ENCODE measurements at places on chromosomes 4 and X. TPM values are rescaled to one million over a fixed set of nuclear protein-coding genes. Genes with fewer than 3 reads are reported as not detected.

DNA sequence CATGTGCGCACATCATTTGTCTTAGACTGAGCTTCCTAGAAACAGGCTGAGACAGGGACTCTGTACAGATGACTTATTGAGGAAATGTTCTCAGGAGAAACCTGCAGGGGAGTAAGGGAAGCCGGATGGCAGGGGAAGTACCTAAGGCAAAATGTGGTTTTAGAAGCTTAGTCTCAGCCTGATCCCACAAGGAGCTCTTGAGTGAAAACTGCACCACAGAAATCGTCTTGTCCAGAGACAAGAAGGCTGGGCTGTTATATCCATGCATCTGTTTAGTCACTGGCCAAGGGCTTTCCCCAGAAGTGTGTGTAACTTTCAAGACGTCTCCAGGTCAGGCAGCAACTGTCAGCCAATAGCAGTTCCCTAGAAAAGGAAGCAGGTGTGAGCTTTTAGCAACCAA lies 86.0 kb downstream of the FUNDC1 start:
- H3K4me1 ChIP-seq: no peaks in the 10 kb centered on the region
- no peaks in the 10 kb centered on the region for H3K36me3 ChIP-seq
- H3K4me3 ChIP-seq: no peak overlapping the region
- H3K27ac ChIP-seq: no peak overlapping the region

The MAGEB10 gene
- total RNA-seq: not detected

The MID1 gene
- 30.5 TPM for total RNA-seq

- H3K36me3 ChIP-seq: no peaks in the 10 kb centered on the region
- peak overlapping the region; percentile 84 for H3K27ac ChIP-seq
- peak; percentile 67 for DNase-seq
- H3K4me1 ChIP-seq: peaks cover 50% of the 10 kb centered on the region
Measured at GRCh38 chr4:184347251-184348239, 126.8 kb downstream of the IRF2 start.

GRCh38 chrX:11099465-11099864 lies 11.7 kb upstream of the HCCS start:
- no peaks in the 10 kb centered on the region for H3K27me3 ChIP-seq
- H3K36me3 ChIP-seq: no peaks in the 10 kb centered on the region
- no peaks in the 10 kb centered on the region for H3K4me1 ChIP-seq

DNA sequence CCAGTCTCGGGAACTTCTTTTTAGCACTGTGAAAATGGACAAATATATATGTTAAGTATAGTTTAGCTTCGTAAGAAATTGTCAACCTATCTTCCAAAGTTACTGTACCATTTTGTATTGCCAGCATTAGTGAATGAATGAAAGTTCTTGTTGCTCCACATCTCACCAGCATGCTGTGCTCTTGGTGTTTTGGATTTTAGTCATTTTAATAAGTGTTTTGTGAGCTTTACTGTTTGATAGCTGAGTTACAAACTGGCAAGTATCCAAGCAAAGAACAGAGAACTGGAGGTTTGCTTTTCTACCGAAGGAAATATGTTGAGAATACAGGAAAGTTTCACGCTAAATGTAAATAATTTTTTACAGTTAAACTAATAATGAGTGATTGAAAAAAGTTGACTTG lies 33.0 kb downstream of the SNCA start:
- H3K4me1 ChIP-seq: no peaks in the 10 kb centered on the region
- DNase-seq: no peak
- H3K27ac ChIP-seq: no peak overlapping the region
- H3K27me3 ChIP-seq: no peaks in the 10 kb centered on the region
- H3K36me3 ChIP-seq: no peaks in the 10 kb centered on the region
- H3K4me3 ChIP-seq: no peak overlapping the region

The PRR32 gene
- total RNA-seq: not detected

The EREG gene
- total RNA-seq: 1.1 TPM

The CCKAR gene
- not detected for total RNA-seq

- H3K4me1 ChIP-seq: peaks cover 8% of the 10 kb centered on the region
- no peak overlapping the region for H3K27ac ChIP-seq
- no peak overlapping the region for H3K4me3 ChIP-seq
- H3K27me3 ChIP-seq: no peaks in the 10 kb centered on the region
- no peaks in the 10 kb centered on the region for H3K36me3 ChIP-seq
- no peak for DNase-seq
Measured at GRCh38 chr4:40506066-40506465, 123.6 kb downstream of the RBM47 start.

GRCh38 chrX:33129607-33130006 lies 81.7 kb downstream of the DMD start:
- no peaks in the 10 kb centered on the region for H3K36me3 ChIP-seq
- H3K27me3 ChIP-seq: no peaks in the 10 kb centered on the region
- no peaks in the 10 kb centered on the region for H3K4me1 ChIP-seq
- H3K4me3 ChIP-seq: no peak overlapping the region
- no peak for DNase-seq

The SPANXN2 gene
- not detected for total RNA-seq

- no peaks in the 10 kb centered on the region for H3K27me3 ChIP-seq
- H3K27ac ChIP-seq: no peak overlapping the region
- no peaks in the 10 kb centered on the region for H3K36me3 ChIP-seq
- no peak for DNase-seq
- H3K4me3 ChIP-seq: no peak overlapping the region
Measured at GRCh38 chr4:166426300-166426863, 553.3 kb downstream of the TLL1 start.

- no peaks in the 10 kb centered on the region for H3K36me3 ChIP-seq
- no peak for DNase-seq
- H3K4me1 ChIP-seq: peaks cover 20% of the 10 kb centered on the region
- no peak overlapping the region for H3K27ac ChIP-seq
Measured at GRCh38 chr4:107034996-107035818, 906 bp downstream of the DKK2 start.

DNA sequence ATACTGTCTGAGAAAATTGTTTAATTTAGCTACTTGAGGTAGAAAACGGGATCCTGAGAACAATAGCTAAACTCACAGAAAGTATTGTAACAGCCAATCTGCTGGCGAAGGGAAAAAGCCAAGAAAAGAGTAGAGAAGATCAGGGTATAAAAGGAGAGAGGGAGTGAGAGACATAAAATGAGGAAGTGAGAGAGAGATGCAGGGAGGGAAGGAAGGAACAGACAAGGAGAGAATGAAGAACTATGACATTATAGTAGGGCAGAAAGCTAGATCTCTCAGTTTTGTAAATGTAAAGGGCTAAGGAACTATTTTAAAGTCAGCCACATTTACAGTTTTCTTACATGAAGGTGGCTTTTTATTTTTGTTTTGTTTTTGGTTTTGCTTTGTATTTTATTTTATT lies 1.6 kb upstream of the GIMD1 start:
- no peak for DNase-seq
- H3K36me3 ChIP-seq: no peaks in the 10 kb centered on the region
- no peak overlapping the region for H3K27ac ChIP-seq
- no peaks in the 10 kb centered on the region for H3K27me3 ChIP-seq
- H3K4me1 ChIP-seq: peaks cover 5% of the 10 kb centered on the region

The ZNF711 gene
- total RNA-seq: 1.0 TPM

The DGAT2L6 gene
- not detected for total RNA-seq

DNA sequence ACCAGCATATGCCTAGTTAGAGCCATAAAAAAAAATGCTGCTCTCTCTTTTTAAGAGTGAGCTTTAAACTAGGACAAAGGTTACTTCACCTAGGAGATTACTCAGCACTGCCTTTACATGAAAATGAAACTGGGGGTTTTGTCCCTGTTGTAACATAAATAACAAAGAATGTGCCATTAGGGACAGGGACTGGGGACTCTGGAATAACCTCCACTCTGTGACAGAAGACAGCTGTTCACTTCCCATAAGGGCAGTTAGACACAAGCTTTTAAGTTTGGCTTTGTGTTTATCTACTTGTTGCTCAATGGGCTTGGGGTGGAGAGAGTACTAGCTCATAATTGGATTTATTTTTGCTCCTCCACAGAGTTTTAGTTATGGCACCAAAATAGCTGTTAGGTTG lies 11.9 kb downstream of the ENPEP start:
- H3K4me3 ChIP-seq: no peak overlapping the region
- H3K4me1 ChIP-seq: no peaks in the 10 kb centered on the region

The GPAT3 gene
- 9.1 TPM for total RNA-seq
